ENCODE measurements at places on chromosomes 16 and 17.
A peak's percentile ranks its signal among the peaks of the same experiment; 100 is the strongest.

DNA sequence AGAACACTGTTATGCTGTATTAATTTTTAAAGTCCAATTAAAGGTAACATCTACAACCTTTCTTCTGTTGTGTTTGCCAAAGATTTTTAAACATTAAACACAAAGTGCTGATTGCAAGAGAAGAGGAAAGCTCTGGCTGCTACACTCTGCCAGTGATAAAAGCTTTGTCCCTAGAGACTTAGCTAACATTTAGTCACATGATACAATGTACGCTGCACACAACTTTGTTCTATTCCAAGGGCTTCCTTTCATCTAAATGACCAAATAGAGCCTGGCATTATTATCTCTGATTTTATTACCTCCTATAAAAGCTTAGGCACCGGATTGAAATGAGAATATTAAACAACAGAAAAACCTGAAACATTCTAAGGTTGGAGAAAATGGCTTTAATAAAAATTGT is 388.7 kb upstream of the PMFBP1 start:
- no peak for DNase-seq

DNA sequence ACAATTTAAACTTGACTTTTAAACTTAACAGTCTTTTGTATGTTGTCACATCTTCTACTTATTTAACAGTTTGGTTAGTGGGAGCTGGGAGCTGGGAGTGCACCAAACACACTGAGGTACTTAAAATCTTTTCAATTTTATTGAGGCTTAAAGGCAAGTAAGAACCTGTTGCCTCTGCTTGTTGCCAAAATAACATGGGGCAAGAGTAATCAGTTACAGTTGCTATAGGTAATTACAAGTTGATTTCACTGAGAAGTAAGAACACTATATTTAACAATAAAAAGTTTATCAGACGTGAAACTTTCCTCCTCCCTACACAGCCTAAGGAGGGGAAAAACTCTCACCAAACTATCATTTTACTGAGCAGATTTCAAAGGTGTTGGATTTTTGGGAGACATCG is 135.2 kb downstream of the FTO start:
- no peak for DNase-seq

DNA sequence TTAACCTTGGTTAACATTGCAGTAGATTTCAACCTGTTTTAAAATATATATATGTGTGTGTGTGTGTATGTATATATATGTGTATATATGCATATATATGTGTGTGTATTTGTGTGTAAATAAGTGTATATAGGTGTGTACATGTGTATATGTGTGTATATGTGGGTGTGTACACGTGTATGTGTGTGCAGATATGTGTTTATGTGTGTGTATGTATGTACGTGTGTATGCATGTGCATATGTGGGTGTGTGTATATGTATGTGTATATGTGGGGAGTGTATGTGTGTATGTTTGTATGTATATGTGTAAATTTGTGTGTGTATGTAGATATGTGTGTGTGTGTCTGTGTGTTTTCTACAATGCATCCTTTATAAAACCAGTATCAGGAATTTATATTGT is 205.5 kb upstream of the FOXF1 start:
- DNase-seq, result no peak

DNA sequence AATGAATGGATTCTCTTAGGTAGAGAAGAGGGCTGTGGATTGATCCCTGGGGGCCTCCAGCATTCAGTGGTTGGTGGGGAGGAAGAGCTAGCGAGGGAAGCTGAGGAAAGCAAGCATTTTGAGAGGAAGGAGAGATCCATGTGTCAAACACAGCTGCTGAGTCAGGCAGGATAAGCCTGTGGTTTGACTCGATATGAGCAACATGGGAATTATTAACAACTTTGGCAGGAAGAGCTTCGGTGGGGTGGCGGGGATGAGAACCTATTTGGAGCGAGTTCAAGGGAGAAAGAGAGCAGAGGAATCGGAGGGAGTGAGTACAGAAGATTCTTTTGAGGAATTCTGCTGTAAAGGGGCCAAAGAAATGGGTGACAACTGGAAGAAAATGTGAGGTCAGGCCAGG is 59.5 kb upstream of the CDC42EP4 start:
- DNase-seq, result peak; percentile 88

DNA sequence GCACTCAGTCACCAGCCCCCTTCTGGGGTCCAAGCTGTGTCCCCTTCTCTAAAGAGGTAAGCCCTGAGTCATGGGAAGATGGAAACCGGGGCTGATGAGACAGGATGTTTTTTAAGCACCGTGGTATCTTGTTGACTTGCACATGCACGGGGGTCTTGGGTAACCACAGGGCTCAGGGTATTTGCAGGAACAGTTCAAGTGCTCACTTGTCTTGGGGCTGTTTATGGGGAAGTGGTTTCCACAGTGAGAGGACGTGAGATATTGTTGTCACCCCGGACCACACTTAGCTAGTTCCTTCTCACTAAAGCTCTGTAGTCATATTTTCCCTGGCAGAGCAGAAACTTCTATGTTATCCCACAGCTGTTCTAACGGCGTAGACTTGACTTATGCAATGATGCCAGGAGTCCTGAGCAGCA is 7.7 kb downstream of the CCL3L1 start:
- DNase-seq, result no peak

GRCh38 chr16:1288813-1289476 is 20.5 kb upstream of the UBE2I start:
- DNase-seq, result no peak

DNA sequence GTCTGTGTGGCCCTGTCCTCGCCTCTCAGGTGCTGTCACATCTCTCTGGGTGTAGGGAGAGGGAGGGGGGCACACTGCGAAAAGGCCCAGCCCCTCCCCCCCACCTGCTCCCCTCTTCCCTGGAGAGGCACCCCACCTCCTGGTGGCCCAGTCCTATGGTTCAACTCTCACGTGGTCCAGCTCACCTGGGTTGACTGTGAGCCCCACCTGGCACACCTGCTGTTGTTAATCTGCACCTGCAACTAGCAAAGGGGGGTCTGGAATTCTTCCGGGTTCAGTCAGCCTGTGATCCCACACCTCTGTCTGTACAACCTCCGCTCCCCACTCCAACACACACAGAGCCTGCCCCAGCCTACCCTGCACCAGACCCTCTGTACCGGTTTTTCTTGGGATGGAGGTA is 2.0 kb upstream of the SYNGR2 start:
- no peak for DNase-seq

DNA sequence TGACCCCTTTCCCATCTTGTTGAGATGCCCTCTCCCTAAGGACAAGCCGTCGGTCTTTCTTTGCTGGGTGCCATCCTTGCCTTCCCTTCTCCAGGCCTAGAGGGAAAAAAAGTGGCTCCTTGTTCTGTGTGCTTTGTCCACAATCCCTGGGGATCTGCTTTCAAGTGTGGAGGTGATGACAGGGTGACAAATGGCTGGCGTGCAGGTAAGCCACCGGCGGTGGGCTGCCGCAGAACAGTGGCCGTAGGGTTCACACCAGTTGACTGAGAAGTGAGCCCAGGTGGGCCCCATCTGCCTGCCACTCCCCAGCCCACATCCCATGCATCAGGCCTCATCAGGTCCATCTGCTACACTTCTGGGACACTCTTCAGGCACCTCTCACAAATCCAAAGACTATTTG is 11.4 kb upstream of the CALB2 start:
- no peak for DNase-seq

DNA sequence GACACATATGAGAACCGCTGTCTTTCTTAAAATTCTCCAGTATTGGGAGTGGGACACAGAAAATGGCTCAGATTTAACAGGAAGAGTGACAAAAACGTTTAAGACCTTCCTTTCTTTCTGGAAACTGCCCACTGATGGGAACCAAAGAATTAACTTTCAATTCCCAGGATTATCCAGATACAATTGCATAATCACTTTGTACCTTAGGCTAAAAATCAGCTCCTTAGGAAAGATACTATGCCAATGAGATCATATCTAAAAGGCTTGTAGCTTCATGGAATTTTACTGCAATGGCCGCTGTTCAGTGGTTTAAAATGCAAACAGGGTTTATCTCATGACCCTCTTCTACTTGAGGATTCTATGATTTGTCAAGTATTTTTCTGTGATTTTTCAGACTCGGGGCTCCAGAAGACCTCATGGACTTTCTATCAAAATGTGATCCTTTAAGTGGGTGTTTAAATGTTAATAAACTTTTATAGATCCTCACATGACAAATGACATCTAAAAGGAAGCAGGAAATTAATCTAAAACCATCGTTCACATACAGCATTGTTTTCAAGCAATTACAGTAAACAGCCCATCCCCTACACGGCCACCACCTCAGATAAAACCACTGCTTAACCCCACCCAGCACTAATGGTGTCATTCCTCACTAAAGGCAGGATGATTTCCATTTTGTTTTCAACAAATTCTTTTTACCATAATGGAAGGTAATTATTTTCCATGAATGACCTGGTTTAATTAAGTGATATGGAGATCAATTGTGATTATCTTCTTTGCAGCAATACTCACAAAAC is 31.6 kb upstream of the ERN1 start:
- DNase-seq, result no peak

GRCh38 chr16:84836967-84837366 is 17.2 kb downstream of the CRISPLD2 start:
- DNase-seq, result no peak

Data from AG10803 (cell line).